ENCODE measurements at places on chromosomes 6 and 20. TPM values are rescaled to one million over a fixed set of nuclear protein-coding genes. Genes with fewer than 3 reads are reported as not detected.

DNA sequence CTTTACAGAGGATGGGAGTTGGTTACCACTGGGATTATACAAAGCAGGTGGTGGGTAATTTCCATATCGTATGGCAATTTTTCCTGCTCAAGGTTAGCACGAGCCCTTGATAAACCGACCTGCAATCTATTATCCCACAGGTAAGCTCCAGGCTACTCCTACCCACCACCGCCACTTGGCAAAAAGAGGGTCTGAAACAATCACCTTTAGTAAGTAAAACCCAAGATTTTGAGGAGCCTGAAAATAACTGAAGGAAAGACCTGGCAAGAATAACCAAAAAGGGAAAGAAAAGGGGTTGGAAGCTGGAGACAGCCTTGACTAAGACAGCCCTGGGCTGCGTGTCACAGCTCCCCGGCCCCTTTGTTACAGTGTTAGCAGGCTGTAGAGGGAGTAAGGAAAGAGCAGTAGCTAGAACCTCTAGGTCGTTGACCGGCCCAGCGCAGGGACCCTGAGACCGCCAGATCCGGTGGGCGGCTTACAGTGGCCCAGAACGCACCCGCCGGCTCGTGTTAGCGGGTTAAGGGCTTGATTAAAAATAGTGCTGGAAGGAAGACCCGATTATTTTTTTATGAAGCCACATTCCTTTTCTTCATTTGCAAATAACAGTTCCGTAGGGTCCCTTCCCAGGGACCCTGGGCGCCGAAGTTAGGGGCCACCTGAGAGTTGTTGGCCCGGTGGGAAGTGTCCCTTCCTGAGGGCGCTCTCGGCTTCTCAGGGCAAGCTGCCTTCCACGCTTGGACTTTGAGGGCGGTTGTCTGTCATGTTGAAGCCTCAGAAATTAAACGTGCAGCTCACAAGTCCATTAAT lies 30.5 kb downstream of the TFAP2B start:
- no peak for DNase-seq

DNA sequence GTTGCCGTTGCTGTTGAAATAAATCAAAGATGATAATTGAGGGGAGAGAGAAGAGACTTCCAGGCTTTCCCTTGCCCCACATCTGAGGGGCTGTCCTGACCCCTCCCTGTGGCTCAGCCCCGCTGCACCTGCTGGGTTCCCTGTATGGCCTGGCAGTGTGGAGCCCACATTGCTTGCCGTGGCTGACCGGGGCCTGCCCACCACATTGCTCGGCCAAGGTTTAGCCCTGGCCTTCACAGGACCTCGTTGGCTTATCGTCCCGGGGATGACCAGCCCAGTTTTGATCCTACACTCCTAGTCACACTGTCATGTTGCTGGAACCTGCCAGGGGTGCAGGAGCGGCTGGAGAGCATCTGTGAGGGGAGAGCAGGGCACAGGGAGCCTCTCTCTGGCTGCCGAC lies 102.4 kb downstream of the CDH4 start:
- DNase-seq = no peak

The PTCHD4 gene
- 0.17 TPM for total RNA-seq

- no peak for DNase-seq
These were observed 28.4 kb downstream of the ZNF217 start for GRCh38 chr20:53565254-53565653.

The RRAGD gene
- 10.6 TPM for total RNA-seq

GRCh38 chr6:166555086-166555485 lies 31.4 kb downstream of the RAMACL start:
- no peak for DNase-seq

- no peak for DNase-seq
These were observed 173.2 kb downstream of the TMEM242 start for GRCh38 chr6:157150076-157150475.

GRCh38 chr6:55666606-55667225 lies 87.7 kb upstream of the HMGCLL1 start:
- DNase-seq = no peak

- DNase-seq = peak; percentile 61
These were observed 326.7 kb upstream of the NOX3 start for GRCh38 chr6:155782320-155782731.

DNA sequence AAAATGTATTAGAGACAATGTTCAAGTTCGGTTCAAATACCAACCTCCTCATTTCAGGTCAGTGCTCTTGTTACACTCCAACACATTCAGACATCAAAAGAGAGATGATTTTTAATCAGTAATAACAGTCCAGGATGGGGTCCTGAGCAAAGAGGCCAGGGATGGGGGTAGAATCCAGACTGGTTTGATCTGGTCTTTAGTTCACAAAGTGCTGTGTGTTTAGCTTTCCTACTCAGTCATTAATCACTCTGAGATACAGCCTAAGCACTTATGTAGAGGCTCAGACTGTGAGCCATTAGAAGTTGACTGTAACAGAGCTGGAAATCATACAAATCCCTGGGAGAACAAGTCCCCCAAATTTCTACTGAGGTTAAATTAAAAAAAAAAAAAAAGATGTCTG lies 241.6 kb downstream of the PTPRK start:
- DNase-seq = peak; percentile 3

- peak; percentile 16 for DNase-seq
These were observed 736.4 kb upstream of the MARCKS start for GRCh38 chr6:113120582-113121285.

The CD83 gene
- total RNA-seq = 15.0 TPM

- no peak for DNase-seq
These were observed 22.7 kb downstream of the TAF11 start for GRCh38 chr6:34865107-34865506.

GRCh38 chr6:45929421-45930361 lies 86.0 kb downstream of the CLIC5 start:
- DNase-seq = no peak

- DNase-seq = no peak
These were observed 2.1 kb upstream of the RPS12 start for GRCh38 chr6:132812255-132812732.

The CNR1 gene
- total RNA-seq = not detected

GRCh38 chr6:82415820-82416219 lies 52.2 kb downstream of the TPBG start:
- no peak for DNase-seq

All from A673 (cell line).